Activated T-cell treated with anti-CD3 and anti-CD28 coated beads for 24 hours (primary cell): ENCODE measurements at places on chromosomes 3 and 15.

DNA sequence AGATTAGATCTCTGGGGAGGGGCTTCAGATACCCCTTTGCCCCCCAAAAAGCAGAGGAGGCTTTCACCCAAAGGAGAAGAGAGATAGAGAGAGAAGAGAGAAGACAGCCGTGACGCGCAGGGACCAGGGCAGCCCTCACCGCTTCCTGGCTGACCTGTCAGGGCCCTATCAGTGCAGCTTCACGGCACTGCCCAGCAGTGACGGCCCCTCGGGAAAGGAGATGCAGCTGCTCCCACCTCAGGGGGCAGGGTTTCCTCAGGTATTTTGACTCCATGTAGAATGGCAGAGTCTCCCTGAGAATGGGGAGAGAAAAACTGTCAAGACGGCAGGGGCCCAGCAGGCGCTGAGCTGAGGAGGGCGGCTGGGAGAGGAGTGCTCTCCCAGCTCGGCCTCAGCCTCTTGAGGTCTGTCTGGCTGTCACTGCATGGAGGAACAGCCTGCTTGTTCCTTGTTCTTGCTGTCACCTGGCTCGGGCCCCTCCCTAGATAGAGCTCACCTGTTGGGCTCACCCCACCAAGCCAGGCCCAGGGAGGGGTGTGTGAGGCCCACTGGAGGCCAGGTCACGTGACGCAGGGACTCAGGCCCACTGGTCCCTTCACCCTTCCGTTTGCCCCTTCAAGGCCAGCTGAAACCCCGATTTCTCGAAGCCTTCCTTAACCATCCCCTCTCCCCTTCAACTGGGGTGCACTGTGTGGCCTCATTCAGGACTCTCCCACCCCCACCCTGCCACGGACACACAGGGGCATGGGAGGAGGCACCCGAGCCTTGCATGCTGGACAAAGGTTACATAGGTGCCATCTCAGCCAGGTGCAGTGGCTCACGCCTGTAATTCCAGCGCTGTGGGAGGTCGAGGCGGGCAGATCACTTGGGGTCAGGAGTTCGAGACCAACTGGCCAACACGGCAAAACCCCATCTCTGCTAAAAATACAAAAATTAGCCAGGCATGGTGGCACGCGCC is 28.2 kb downstream of the LOXL1 start:
- no peak for DNase-seq

DNA sequence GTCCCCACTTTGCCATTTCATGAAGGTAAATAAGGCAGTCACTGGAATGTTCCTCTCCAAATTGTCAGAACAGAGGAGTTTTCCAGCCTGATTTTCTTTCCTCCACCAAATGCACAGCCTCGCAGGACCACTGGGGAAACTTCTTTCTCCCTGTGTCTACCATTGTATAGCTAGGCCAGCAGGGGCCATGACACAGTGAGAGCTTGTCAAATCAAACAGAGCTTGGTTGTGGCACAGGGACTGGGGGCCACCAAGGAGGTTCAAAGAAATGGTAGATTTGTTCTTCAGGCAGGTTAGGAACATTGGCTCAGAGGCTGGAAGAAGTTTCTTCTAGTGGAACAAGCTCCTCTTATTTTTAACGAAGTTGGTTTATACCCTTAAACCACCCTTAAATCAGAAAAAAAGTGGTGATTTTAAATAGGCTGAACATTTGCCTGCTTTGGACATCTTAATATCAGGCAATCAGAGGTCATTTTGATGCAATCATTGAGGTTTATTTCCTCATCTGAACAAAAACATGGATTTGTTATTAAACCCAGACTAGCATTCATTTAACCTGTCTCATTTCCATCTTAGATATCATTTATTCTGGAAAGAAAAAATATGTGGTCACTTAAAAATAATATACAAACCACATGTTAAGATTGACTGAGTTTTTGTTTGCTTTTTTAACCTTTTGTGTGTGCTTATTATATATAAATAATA is 105.6 kb downstream of the GTPBP8 start:
- no peak for DNase-seq

DNA sequence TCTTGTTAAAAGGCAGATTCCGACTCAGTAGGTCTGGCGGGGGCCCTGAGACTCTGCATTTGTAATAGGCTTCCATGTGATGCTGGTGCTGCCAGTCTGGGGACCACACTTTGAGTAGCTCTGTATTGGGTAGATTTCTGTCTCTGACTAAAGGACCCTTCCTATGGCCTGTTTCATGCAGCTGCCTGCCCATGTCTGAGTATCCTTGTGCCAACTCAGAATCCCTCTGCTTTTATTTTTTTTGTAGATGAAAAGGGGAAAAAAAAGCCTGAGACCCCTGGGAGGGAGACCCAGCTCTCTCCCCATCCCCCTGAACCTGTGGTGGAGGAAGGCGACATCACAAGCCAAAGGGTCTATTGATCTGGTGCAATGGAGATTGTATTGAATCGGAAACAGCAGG is 81.9 kb downstream of the EBLN2 start:
- no peak for DNase-seq

DNA sequence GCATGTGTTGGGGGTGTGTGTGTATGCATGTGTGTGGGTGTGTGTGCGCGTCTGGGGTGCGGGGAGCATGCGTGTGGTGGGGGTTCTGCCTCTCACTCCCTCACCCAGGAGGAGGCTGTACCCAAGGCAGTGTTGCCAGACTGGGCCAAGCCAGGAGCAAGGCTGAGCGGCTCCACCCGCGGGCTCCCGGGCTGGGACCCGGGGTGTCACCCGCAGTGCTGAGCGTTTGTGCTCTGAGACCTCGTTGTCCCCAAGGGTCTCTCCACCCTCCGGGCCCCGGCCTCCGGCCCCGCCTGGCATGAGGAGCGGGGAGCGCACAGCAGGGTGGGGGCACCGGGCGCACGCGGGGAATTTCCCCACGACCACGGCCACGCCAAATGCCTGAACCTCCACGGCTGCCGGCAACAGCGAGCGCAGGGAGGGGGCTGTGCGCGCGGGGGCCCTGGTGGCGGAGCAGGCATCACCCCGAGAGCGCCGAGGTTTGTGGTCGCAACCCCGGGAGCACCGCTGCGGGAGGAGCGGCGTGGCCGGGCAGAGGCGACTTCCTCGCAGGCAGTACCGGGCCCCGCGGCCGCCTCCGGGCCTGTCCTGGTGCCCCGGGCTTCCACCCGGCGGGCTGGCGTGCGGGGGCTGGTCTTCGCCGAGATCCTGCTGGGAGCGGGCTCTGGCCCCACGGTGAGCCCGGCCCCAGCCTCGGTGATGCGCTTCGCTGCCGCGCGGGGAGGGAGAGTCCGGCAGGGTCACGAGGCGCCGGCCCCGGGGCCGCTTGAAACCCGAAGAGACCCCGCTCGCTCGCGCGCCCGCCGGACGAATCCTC is 7.4 kb upstream of the OCA2 start:
- no peak for DNase-seq

- no peak for DNase-seq
These were observed 48.6 kb downstream of the SMAD6 start for GRCh38 chr15:66750609-66751008.
